NCI-H187 (cell line): ENCODE measurements at places on chromosomes 13 and 19.

- DNase-seq = no peak
Observed at GRCh38 chr13:30974350-30974749, 41.9 kb downstream of the TEX26 start.

DNA sequence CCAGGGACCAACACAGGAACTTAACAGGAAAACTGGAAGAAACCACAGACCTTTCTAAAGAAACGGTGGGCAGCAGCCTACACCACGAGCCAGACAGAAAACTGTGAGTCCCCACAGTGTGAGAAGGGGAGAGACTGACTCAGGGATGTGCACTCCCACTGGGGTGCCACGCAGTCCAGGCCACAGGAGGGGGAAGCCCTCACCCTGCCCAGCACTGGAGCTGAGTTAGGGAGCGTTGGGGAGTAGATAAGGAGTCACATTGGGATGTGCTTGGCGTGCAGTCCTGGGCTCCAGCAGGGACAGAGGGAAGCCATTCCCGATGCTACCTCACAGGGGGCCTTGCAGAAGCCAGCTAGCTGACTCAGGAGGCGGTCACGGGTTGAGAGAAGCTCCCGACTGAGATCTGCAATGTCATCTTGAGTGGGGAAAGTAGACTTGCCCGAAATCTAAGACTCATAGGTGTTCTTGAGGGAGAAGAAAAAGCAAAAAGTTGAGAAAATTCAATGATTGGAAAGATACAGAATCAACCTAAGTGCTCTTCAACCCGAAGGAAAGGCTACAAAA is 17.3 kb downstream of the SIGLEC8 start:
- no peak for DNase-seq

- no peak for DNase-seq
Observed at GRCh38 chr13:24511019-24511815, 1.4 kb downstream of the PARP4 start.

DNA sequence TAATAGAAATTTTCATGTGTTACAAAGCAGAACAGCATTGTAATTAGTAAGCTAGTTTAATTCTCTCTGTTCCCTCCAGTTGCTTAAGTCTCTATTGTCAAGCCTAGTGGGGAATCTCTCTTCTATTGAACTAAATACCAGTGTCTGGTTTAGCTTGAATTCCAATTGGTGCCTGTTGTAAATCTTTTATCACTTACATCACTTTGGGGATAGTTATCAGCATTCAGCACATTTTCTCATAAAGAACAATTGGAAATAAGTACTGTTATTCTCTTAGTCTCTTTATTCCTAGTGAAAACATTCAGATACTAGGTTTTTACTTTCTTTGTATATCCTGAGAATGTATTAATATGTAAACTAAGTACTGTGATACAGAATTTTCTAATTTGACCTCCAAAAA is 25.2 kb downstream of the IPO5 start:
- DNase-seq = no peak

- no peak for DNase-seq
Observed at GRCh38 chr13:69755101-69755500, 352.5 kb upstream of the ATXN8OS start.

DNA sequence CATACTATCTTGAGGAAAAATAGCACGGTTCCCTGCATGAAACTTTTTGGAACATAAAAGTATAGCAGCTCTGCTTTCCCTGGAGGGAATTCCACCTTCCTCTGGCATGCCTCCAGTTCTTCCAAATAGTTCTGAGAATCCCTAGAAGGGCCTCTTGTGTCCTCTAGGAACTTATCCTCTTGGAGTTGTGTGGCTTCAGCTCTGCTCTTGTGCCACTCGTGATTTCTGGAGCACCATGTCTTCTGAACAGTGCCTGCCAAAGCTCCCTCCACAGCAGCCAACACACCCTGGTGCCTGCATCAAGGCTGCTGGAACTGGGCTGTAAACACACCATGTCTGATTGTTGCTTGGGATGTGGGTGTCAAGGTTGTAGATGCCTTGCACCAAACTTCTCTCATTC is 65.7 kb upstream of the FLT1 start:
- DNase-seq = no peak

GRCh38 chr19:31572976-31573298 is 223.7 kb upstream of the TSHZ3 start:
- DNase-seq = no peak

- DNase-seq = no peak
Observed at GRCh38 chr13:111241006-111241755, 79.3 kb upstream of the TEX29 start.

GRCh38 chr13:38309397-38309796 is 40.3 kb upstream of the UFM1 start:
- no peak for DNase-seq

DNA sequence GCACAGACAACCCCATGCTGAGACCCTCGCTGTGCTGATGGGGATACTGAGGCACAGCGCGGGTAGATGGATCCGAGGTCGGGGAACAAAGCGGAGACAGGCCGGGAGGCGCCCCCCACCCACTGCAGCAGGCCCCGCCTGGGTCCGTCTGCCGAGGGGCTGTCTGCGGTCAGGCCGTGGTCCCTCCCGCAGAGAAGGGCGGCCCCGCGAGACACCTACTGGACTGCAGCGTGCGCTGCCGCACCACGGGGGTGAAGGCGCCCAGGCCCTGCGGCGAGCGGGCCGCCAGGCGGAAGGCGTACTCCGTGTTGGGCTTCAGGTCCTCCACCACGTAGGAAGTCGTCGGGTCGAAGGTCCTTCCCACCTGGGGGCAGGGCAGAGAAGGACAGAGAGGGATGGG is 101.9 kb downstream of the PTPRS start:
- DNase-seq = no peak

DNA sequence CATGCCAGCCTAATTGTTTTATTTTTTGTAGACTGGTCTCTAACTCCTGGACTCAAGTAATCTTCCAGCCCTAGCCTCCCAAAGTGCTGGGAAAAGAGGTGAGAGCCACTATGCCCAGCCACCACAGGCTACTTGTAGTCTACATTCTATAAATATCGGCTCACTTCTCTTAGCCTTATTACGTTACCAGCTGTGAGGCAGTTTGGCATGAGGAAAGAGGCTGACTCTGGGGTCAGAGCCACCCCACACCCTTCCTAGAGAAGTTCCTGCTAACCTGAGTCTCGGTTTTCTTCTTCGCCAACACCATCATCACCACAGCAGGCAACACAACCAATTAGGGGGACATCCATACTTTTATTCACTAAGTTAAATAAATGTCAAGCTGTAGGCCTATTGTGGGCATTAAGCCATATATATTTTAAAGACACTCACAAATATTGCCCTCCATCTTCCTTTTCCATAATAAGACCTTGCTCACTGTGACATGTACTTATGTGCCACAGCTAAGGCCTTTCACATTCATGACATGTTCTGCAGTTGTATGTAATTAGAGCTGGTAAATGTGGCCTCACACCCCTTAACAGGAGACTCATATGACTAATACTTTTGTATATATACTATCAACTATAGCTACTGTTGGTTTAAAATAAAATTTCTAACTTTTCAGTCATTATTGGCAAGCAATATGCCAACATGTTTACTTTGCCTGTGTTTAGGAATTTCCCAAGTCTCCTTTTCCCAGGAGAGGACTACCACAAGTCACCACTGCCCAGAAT is 5.7 kb downstream of the SLC25A30 start:
- DNase-seq = no peak

DNA sequence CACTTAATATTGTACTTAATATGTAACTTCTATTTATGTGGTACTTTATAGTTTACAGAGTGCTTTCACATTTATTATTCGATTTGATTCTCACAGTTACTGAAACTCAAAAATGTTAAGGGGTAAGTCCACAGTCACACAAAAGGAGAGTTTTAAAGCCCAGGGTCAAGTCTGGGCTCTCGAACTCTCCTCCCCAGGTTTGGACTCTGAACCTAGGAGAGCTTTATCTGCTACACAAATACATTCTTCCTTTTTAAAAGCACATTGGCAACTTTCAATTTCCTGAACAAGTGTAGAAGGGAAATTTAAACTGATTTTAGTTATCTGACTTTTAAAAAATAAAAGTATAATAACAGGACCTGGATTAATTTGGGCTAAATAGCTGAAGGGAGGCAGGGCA is 139.2 kb downstream of the ZAR1L start:
- no peak for DNase-seq

GRCh38 chr13:84208246-84208910 is 326.1 kb upstream of the SLITRK1 start:
- no peak for DNase-seq

- no peak for DNase-seq
Observed at GRCh38 chr19:15869109-15869555, 28.7 kb downstream of the CYP4F2 start.

DNA sequence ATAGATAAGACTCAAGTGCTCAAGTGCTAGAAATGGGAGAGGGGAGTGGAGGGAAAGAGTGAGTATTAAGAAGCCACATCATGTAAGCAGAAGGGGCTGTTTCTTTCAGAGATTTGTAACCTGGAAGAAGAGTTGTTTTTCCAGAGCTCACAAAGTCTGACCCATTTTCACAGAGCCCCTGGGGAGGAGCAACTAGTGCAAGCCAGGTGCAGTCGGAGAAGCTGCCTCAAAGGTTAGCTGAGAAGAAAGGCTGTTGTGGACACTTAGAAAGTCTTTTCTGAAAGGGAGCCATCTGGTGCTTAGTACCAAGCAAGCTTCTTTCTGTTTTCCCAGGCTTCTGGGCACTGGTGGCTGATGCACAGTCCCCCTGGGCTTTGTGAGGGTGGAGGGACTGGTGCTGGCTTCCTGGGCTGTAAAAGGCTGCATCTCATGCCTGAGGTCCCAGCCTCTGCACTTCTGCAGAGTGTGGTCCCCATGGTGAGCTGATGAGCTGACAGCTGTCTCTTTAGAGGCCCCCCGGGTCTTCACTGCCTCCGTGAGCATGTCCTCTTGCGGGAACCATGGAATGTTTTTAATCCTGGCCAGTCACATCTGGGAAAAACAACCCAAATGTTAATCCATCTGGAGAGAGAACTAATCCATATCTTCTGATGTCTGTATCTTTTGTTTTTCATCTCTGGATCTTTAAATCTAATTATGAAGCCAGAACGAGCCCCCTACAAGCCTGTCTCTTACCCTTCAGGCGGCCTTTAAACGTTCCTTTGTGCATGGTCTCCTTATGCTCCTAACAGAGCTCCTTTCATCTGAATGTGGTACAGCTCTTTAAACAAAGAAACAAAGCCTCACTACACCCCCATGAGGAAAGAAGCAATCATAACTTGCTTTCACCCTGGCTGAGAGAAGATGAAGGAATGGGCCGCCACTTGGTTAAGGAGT is 40.2 kb downstream of the OLFM4 start:
- DNase-seq = no peak

DNA sequence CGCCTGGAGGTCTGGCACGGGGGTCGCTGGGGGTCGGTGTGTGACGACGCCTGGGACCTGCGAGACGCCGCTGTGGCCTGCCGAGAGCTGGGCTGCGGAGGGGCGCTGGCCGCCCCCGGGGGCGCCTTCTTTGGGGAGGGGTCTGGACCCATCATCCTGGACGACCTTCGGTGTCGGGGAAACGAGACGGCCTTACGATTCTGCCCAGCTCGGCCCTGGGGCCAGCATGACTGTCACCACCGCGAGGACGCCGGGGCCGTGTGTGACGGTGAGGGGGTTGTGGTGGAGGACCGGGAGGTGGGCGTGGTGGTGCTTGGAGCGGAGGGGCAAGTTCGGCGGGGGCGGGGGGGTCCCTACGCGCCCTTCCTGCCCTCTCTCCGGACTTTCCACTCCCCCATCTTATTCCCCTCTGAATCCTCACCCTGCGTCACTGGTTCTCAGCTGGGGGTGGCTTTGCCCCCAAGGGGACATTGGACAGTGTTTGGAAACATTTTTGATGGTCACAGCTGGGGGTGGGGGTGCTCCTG is 5.5 kb downstream of the SSC5D start:
- DNase-seq = no peak

DNA sequence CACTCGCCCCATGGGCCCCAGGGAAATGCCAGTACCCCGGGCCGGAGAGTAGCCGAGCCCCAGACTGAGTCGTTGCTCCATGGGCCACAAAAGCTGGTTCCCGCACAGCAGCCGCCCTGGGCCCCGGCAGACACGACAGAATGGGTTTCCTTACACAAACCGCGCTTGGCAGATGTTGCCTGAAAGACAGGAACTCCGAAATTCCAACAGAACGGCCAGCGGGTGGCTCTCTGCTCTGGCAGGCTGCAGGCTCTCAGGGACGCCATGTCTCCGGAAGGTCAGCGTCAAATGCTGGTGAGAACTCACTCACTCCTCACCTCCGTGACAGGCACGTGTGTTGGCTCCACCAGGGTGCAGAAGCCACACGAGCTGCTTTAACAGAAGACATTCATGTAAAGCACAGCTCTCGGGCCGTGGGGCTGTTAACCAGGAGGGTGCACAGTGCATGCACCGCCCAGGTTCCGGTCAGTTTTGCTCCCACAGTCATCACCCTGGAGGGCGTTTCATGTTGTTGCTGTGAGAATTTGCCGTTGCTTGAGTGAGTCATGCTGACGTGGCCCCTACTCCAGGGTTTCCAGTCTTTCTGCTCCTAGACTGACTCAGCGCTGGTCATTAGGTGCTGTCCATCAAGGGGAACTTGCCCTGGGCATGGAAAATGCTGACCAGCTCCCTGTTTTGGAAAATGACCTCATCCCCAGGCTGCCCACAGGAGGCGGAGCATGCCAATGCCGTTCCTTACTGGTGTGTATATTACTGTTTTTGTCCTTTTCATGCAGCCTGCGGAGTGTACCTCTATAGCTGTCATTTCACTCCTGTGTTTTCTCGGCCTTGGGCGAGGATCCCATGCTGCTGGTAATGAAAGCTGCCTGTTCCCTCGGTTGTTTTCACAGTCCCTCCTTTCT is 44.8 kb downstream of the ANKRD10 start:
- DNase-seq = no peak

GRCh38 chr13:94173312-94173854 is 306.1 kb downstream of the DCT start:
- no peak for DNase-seq

GRCh38 chr13:40469581-40470310 is 196.7 kb downstream of the FOXO1 start:
- DNase-seq = no peak

DNA sequence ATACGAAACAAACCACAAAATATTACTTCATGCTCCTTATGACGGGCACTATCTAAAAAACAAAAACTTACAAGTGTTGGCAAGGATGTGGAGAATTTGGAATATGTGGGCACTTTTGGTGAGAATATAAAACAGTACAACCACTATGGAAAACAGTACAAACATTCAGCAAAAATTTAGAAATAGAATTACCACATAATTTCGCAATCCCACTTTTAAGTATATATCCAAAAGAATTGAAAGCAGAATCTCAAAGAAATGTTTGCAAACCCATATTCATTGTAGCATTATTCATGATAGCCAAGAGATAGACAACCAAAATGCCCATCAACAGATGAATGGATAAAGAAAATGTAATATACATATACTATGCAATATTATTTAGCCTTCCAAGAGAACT is 1173.7 kb upstream of the PRR20A start:
- no peak for DNase-seq

GRCh38 chr19:18587962-18588610 is 512 bp upstream of the REX1BD start:
- DNase-seq = no peak

- DNase-seq = no peak
Observed at GRCh38 chr13:105089858-105090643, 1445.4 kb downstream of the EFNB2 start.

DNA sequence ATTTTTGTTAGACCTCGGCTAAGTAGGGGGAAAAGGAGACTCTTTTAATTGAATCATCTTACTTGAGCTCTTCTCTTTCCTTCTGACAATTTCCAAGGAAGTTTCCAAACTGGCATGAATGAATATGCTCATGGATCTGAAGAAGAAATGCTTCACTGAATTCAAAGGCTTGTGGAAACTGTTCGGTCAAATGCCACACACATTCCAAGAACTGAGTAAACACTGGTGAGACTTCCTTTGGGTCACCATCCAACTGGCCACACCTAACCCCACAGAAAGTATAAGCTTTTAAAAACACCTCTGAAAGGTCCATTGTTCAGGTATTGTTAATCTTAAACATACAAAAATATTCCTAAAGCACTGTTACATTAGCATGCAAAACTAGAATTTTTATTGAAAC is 33.6 kb downstream of the MTMR6 start:
- DNase-seq = no peak
